Right kidney (tissue), 9 donors: ENCODE measurements at places on chromosomes 6 and 20.

DNA sequence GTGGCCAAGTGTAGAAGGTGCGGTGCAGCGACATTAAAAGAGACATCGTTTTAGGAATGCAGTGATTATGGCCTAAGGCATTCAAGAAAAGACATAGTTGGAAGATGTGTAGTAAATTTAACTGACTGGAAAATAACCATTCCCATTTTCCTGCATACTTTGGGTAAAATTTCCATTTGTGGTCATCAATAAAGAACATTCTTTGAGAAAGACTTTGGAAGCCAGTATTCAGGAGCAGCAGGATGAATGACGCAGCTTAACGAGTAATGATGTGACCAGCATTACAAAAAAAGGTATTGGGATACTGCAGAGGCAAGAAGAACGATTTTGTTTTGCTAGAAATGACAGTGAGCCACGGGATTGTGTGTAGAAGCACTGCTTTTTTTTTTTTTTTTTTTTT, 7.0 kb upstream of the RWDD1 start:
- no peak for DNase-seq

DNA sequence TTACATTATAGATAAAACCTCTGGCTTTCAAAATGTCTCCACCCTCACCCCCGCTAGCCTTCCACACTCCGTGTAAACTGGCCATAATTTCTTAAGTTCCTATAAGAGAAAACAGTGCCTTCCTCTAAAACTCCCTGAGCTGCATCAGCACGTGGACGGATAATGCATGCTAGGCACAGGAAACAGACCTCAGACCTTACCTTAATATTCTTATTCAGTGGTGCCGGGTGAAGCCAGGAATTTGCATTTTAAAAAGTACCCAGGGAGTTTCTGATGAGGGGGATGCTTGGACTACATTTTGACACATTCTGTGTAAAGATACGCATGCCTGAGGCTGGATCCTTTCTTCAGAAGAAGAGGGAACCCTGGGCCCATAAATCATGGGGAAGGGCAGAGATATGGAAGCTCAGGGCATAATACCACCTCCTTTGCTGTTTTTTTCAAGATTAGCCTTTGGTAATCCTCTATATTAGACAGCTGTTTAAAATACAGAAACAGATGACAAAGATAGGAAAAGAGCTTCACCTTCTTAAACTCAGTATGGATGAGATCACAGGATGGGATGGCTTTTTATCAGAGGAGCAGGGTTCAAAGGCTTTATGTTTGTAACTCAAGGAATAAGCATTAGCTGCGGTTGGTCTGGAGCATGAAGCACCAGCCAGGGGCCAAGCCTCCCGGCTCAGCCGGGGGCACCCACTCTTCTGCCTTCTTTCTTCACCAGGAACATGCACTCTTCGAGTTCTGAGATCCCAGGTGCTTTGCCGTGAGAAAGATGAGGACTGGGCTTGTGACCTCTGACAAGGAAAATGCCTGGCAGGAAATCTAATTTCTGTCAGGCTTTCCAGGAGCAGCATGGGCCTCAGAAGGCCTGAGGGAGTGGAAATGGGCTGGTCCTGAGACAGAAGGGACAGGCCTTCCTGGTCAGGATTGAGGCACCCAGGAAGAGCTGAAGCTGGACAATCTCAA, 218.1 kb upstream of the SOX4 start:
- no peak for DNase-seq

DNA sequence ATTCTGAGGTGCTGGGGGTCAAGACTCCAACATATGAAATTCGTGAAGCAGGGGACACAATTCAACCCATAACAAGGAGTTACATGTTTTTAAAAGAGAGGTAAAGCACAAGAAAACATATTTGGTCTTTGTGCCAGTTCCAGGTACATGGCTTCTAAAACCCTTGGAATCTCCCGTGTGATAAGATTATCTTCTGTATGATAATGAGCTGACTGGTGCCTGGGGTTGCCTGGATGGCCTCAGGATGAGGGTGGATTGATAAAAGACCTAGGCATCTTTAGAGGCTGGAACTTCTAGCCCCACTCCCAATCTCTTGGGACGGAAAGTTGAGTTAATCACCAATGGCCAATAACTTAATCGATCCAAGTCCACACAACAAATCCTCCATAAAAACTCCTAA, 87.0 kb downstream of the FAM217A start:
- no peak for DNase-seq

- DNase-seq, result no peak
Observed at GRCh38 chr20:49785852-49786175, 26.8 kb upstream of the SLC9A8 start.

DNA sequence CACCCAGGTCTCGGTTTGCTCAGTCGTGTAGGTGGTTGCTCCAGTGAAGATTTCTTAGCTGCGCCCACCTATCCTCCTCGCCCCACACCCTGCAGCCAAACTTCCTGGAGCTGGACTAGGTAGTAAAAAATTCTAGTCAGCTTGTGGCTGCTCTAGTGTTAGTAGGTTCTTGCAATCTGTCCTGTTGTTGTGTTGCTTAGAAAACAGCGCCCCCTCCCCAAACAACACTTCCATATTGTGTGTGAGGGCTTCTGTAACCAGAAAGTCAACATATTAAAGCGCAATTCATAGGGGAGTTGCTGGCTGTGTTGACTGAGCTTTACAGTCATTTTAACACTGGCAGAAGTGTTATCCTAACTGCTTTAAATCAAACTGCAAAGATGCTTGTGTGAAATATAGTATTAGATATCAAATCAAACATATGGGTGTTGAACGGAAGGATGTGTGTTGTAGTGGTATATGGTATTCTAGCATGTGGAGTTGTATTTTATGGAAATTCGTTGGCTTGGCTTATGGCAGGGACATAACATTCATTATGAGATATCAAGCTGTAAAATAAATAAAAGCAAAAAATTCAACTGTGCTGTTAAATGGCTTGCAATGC, 122.5 kb downstream of the ARID1B start:
- DNase-seq, result no peak

DNA sequence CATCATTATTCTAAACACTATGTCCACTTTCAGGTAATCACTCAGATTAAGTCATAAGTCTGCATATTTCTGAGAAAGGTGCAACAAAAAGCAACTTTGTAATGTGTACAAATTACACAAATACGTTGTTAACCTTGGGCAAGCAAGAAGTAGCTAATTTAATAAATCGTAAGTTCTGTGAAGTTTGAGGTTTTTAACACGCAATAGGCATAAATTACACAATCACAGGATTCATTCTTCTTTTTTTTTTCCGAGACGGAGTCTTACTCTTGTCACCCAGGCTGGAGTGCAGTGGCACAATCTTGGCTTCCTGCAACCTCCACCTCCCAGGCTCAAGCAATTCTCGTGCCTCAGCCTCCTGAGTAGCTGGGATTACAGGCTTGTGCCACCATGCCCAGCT, 57.2 kb upstream of the F13A1 start:
- DNase-seq, result no peak
